ENCODE measurements at places on chromosomes 3 and 15.

DNA sequence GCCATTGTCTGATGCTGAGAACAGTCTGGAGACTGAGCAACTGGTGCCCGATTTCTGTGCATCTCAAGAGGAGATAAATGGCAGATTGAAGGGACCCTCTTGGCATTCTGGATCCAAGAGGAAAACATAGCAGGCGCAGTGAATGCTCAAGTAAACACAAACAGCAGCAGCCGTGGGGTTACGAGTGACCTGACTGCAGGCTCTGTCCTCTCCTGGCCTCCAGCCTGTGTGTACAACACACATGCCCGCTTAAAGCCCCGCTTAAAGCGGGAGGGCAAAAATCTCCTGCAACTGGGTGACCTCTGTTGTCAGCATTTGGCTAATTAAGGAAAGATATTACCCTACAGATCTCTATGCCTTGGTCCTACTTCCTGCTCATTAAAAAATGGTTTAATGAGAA is 120.5 kb downstream of the GREM1 start:
- no peak for DNase-seq

DNA sequence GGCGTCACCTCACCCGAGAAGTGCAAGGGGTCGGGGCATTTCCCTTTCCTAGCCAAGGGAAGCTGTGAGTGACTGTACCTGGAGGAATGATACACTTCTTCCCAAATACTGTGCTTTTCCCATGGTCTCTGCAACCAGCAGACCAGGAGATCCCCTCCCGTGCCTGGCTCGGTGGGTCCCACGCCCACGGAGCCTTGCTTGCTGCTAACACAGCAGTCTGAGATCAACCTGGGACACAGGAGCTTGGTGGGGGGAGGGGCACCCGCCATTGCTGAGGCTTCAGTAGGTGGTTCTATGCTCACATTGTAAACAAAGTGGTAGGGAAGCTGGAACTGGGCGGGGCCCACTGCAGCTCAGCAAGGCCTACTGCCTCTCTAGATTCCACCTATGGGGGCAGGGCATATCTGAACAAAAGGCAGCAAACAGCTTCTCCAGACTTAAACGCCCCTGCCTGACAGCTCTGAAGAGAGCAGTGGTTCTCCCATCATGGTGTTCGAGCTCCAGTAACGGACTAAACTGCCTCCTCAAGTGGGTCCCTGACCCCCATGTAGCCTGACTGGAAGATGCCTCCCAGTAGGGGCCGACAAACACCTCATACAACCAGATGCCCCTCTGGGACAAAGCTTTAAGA is 31.4 kb upstream of the ABHD5 start:
- DNase-seq, result no peak

GRCh38 chr15:66675446-66675845 is 26.6 kb upstream of the SMAD6 start:
- DNase-seq, result no peak

- DNase-seq, result no peak
Measured at GRCh38 chr3:141643391-141643790, 94.7 kb upstream of the RNF7 start.

GRCh38 chr3:186646106-186646505 is 5.9 kb downstream of the FETUB start:
- DNase-seq, result no peak

DNA sequence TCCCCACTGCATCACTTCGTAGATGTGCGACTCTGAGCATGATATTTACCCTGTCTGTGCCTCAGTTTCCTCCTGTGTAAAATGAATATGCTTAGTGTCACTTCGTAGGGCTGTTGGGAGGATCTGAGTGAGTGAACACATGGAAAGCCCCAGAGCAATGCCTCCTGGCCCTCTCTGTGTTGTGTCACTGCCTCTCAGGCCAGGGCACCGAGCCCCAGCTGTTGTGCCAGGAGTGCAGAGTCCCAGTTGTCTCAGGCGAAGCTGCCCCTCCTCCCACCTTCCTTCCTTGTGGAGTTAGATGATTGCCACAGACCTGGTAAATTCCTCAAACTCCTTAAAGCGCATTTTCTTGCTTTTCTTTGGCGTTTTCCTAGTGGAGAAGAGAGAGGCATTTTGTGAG is 26.2 kb downstream of the EFCAB12 start:
- no peak for DNase-seq

- no peak for DNase-seq
Measured at GRCh38 chr3:13879102-13879945, 547 bp downstream of the WNT7A start.

GRCh38 chr15:33013827-33014445 is 180.6 kb downstream of the FMN1 start:
- DNase-seq, result no peak

- no peak for DNase-seq
Measured at GRCh38 chr3:195149292-195150030, 121.5 kb downstream of the XXYLT1 start.

- DNase-seq, result no peak
Measured at GRCh38 chr3:53324105-53324504, 23.2 kb downstream of the DCP1A start.

DNA sequence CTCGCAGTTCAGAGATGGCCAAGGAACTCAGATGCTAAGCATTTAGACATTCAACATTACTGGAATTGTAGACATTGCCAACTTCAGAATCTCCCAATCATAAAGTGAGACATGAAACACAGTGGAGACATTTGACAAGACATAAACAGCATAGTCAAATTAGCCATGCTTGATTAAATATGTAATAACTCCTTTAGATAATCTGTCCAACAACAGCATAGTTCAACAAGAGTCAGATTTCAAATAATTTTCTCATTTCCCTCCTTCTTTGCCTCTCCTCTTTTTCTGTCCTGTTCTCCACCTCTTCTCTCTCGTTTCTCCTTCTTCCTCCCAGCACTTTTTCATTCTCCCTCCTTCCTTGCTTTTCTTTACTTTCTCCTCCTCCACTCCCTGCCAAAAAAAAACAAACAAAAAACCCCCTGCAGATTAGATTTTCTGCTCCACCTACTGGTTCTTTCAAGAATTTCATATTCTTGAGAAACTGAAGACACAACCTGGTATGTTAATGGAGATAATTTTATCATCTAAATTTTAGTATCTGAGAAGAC is 20.2 kb downstream of the CPOX start:
- DNase-seq, result no peak

DNA sequence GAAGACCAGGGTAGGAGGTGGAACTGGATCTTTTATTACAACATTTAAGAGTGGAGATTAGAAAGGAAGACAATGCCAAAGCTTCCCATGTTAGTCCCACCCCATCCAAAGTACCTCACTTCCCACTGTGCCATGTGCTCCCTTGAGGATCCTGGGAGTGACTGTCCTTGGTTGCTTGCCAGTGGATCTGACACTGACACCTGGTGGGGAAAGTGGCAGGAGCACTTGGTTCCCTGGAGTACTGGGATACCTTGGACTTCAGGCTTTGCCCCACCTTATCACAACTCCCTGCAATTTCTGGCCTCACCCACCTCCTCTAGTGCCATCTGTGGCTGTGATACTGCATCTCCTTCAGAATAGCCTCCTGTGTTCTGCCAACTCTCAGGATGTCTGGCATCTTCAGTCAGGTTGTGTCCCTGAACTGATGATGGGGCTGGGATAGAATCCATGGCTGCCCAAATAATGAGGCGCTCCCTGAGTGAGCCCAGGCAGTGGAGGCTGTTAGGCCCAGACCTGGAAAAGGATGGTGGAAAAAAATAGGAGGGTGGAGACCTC is 1.3 kb downstream of the ELL3 start:
- no peak for DNase-seq

GRCh38 chr15:78991476-78991875 is 46.6 kb upstream of the CTSH start:
- DNase-seq, result no peak

GRCh38 chr15:36428102-36428845 is 151.2 kb upstream of the CDIN1 start:
- DNase-seq, result no peak

- DNase-seq, result no peak
Measured at GRCh38 chr3:133888726-133889340, 6.8 kb downstream of the RAB6B start.

- DNase-seq, result no peak
Measured at GRCh38 chr15:47726399-47726823, 9.1 kb downstream of the SEMA6D start.
